ENCODE measurements at places on chromosomes 3 and 15.

DNA sequence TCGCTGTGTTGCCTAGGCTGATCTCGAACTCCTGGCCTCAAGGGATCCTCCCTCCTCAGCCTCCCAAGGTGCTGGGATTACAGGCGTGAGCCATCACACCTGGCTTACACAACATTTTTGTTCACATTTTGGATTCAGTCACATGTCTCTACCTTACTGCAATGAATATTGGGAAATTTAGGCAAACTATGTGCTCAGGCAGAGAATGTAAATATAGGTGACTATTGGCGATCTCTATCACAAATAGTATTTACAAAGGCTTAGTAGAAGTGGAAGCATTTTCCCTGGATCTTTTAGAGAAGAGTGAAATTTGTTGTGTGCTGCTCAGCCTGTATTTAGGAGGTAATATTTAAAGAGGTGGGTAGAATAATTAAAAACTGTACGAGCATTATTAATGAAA, 20.7 kb downstream of the SCAANT1 start:
- DNase-seq: no peak

DNA sequence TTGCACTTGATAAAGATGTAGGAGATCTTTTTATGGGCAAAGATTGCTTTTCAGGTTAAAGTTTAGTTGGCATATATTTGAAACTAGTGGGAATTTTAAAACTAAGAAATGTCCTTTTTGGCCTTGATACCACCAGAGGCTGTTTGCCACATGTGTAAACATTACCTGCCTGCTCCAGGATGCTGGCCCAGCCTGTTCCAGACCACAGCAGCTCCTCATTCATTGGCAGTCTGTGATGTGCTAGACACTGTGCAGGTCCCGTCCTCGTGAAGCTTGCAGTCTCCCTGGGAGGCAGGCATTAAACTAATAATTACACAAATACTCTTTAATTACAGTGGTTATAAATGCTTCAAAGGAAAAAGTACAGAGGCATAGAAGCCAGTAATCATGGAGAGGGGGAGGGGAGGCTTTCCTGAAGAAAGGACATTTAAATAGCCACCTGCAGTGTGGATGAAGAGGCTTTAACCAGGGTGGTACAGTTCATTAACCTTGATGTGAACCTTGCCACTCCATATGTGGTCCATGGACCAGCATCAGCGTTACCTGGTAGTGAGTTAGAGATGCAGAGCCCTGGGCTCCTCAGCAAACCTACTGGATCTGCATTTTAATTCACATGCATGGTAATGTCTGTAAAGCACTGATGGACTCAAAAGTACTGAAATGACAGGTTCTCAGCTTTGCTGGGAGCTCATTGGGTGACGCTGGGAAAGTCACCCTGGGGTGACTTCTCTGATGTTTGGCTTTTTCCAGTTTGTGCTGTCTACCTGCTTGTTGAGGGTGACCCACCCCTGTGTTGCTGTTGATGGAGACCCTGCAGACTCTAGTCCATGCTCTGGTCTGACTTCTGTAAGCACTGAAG, 5.3 kb downstream of the ZNF710 start:
- DNase-seq: no peak

DNA sequence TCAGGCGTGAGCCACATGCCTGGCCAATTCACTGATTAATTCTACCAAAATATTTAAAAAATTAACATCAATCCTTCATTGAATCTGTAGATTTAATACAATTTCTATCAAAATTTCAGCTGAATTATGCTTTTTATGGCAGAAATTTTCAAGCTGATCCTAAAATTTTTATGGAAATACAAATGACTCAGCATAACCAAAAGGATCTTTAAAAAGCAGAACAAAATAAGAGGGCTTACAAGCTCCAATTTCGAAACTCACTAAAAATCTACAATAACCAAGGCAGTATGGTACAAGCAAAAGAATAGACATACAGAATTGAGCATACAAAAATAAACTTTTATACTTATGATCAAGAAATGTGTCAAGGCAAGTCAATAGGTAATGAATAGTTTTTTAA, 180.4 kb upstream of the CTNNB1 start:
- DNase-seq: no peak

GRCh38 chr3:141333836-141334626, 34.3 kb upstream of the ZBTB38 start:
- DNase-seq: no peak

GRCh38 chr3:170997961-170998913, 28.3 kb downstream of the SLC2A2 start:
- no peak for DNase-seq

- DNase-seq: no peak
Measured at GRCh38 chr15:65362491-65362890, 15.3 kb downstream of the IGDCC3 start.

DNA sequence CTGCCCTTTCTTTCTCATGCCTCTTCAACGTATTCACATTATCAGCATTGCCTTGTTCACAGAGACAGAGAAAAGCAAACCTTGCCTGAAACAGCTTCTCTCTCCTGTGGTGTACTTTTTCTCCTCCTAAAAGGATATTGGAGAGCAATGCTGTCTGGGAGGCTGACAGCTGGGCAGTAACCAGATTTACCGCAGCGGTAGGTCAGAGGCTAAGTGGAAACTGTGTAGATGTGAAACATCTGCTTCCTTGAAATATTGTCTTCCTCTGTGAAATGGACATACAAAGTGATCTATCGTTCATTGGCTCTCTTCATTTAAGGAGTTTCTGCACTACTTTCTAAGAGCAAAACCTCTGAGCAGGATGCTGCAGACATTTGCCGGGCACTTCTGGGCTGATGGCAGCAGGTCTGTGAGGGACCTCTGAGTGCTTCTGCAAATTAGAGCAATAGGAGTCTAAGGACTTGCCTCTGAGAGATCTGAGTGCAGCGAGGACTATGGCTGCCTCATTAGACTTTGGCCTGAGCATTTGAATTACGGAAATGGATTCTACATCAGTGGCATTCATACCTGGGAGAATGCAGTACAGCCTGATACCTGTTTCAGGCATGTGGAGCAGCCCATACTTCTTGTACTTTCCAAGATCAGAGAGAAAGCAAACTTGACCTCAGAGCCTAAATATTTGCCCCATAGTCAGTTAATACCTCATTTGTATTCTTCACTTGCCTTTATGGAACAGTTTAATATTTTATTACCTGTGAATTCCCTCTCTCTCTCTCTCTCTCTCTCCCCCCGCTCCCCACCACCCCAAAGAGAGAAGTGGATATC, 260.5 kb upstream of the TPRG1 start:
- DNase-seq: no peak

DNA sequence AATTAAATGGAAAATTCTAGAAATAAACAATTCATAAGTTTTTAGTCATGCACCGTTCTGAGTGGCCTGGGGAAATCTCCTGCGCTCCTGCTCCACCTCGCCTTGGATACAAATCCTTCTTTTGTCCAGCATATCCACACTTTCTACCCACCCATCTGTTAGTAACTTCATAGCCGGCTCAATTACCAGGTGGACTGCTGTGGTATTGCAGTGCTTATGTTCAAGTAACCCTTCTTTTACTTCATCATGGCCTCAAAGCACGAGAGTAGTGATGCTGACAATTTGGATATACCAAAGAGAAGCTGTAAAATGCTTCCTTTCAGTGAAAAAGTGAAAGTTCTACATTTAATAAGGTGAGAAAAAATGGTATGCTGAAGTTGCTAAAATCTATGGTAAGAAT, 142.3 kb upstream of the CHL1 start:
- no peak for DNase-seq

DNA sequence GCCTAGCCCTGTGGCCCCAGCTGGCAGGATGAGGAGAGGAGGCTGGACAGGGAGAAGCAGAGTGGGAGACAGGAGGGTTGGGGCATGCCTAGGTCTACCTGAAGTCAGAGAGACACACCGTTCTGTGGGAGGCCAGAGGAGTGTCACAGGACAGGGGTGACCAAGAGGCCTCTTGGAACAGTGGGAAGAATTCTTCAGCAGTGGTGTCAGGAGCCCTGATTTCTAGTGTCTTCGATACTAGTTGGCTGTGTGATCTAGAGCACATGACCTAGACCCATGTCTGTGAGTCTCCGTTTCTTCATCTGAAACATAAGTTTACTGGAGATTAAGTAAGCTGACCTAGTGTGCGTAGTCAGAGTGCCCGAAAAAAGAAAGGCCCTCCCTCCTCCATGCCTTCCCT, 92.2 kb downstream of the EEFSEC start:
- DNase-seq: no peak

DNA sequence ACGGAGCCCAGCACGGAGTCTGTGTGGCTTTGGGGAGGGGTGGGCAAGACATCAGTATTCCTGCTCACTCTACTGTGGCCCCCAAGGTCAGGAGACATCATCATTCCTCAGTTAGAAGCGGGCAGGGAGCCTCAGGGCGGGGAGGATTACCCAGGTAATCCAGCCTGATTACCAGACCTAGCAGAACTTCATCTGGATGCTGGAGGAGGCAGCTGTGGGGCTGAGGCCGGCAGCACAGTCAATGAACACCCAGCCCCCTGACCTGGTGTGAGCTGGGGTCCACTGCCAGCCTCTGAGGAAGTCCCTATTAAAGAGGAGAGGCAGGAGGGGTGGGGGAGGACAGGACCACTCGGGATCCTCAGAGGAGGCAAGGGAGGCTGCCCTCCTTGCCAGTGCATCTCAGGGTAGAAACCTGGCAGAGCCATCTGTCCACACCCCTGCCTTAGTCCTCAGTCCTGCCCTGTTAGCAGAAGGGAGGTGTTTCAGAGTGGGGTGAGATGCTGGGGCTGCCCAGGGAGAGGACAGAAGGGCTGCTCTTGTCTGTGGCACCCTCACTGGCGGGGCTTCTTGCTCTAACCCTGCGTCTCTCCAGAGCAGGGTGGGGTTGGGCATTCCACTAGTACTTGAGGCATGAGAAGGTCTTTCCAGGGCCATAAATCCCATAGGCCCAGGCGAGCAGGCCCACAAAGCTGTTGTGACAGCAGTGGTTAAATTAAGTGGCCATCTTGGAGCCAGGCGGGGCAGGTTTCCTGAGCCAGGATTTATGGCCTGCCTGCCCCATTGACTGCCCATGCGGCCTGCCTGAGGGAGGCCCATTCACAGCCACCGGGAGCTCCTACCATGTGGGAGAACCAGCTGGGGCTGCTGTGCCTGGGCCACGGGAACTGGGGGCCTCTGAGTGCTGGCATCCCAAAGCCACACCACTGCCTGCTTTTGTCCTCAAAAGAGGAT, 82.1 kb downstream of the LINGO1 start:
- no peak for DNase-seq

- DNase-seq: no peak
Measured at GRCh38 chr3:178529606-178530225, 6.5 kb upstream of the KCNMB2 start.

DNA sequence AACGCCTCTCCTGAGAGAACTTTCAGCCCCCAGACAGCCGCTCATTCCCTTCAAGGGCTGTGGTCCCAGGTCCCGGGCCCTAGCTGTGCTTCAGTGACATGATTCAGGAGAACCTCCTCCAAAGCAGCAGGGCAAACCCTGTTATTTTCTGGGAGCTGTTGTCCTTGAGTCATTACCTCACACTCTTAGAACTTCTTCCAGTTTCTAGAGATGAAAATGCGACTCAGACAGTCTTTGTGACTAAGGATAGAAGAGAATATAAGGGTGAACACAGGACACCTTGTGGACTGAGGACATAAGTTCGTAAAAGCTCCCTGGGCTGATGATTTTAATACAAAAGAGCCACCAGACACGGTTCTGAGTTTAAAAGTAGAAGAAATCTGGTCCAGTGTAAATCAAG, 203.8 kb downstream of the RORA start:
- DNase-seq: no peak

GRCh38 chr3:178386401-178386800, 149.8 kb upstream of the KCNMB2 start:
- DNase-seq: no peak

GRCh38 chr3:99485286-99485685, 153.1 kb upstream of the COL8A1 start:
- no peak for DNase-seq

- DNase-seq: no peak
Measured at GRCh38 chr3:116188231-116188785, 257.0 kb downstream of the LSAMP start.

DNA sequence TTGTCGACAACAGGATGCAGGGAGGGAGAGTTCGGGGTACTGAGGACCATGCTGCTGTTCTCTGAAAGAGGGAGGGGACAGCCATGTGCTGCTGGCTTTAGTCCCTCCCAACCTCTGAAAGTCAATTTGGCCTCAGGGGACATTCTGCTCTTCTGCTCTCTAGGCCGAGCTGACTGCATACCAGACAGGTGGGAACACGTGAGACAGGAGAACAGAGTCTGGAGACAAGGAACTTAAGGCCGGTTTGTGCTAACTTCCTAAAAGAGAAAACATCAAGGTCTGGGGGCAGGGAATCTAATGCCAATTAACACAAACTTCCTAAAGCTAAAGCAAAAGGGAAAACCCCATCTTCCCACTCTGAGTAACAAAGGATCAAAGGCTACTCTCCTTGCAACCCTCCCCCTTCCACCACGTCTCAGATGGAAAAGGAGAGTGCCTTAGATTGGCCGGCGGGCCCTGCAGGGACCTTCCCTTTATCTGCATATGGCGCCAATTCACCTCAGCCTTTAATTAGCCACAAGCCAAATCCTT, 41.0 kb downstream of the SLCO2A1 start:
- DNase-seq: no peak

- DNase-seq: no peak
Measured at GRCh38 chr15:55254916-55255679, 34.5 kb downstream of the RAB27A start.

DNA sequence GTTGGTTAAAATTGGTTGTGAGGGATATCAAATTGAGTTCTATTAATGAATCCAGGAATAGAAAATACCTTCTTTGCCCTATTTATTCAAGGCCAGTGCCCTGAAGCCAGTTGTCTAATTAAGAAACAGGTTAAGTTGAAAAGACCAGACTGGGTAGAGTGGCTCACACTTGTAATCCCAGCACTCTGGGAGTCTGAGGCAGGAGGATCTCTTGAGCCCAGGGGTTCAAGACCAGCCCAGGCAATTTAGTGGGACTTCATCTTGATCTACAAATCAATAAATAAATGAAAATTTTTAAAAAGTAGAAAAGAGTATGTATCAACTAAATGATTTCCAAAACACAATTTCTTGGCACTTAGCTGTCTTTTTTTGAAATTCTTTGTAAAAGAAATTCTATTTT, 40.3 kb upstream of the TRPM1 start:
- DNase-seq: no peak
